CD4-positive, alpha-beta T cell treated with Interleukin-12 subunit alpha and Interleukin-12 subunit beta, for 1 hour (primary cell): ENCODE measurements at places on chromosomes 7 and 10.

- DNase-seq = no peak
Observed at GRCh38 chr10:98463976-98464754, 17.4 kb upstream of the HPS1 start.

DNA sequence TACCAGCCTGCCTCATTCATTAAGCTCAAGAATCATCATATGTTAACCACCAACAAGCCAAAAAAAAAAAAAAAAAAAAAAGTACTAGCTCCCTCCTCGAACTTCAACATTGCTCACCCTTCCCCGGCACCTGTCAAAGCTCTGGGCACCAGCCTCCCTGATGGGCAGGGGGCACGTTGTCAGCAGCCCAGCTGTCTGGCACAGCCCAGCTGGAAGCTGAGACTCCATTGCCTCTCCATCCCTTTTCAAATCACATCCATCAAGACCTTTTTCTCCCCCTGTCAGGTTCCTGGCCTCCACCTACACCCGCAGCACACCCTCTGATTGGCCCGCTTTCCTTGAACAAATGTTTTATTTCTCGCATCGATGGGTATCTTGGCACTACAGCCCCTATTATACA is 913.3 kb upstream of the AUTS2 start:
- DNase-seq = no peak

DNA sequence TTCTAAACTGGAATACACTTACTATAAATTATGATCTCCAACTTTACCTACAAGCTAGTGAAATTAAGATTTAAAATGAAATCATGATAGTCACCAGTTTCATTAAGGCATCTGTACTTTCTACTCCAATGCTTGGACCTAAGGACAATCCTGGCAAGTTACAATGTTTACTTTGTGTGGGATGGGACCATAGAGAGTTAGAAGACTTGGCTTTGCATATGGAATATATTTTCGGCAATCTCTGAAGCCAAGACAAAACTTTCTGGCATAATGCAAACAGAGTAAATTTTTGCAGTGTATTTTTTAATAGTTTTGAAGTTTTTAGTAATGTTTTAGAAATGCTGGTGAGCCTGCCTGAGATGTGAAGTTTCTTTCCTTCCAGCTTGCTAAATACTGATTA is 248.9 kb downstream of the ABCA13 start:
- DNase-seq = no peak

GRCh38 chr7:69162931-69163670 is 435.2 kb upstream of the AUTS2 start:
- no peak for DNase-seq

GRCh38 chr7:138167222-138167621 is 91.0 kb downstream of the AKR1D1 start:
- DNase-seq = no peak

DNA sequence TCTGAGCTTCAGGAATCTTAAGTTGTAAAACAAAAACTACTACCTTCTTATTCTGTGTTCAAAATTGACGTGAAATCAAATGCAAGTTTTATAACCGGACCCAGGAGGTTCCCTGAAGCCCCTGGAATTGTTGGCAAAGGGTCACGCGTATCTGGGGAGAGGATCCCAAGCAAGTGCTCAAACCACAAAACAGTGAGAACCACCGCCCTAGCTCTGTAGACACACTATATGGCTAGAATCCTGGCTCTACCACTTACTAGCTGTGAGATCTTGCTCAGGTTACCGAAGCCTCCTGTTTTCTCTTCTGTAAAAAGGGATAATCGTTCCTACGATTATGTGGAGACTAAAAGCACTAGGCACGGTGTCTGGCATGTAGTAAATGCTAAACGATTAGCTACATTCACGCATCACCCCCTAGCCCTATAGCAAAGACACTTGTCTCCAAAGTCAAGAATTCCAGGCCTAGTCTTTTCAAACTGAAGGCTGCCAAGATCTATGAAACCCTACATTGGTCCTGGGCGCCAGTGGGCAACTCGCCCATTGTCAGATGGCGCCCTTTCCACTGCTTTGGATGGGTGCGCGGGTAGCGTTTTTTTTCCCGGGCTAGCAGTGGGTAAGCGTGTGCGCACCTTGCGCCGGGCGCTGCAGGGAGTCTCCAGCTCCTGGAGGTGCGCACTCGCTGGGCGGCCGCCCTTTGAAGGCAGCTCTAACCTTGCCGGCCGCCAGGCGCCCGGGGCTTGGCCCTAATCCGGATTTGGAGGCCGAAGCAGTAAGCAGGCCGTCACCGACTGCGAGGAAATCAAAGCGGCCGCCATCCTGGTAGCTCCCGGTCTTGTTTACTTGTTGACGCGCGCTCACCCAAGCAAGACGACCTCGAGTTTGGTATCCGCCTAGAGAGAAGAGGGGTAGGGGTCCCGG is 11.6 kb upstream of the NKX2-3 start:
- no peak for DNase-seq

DNA sequence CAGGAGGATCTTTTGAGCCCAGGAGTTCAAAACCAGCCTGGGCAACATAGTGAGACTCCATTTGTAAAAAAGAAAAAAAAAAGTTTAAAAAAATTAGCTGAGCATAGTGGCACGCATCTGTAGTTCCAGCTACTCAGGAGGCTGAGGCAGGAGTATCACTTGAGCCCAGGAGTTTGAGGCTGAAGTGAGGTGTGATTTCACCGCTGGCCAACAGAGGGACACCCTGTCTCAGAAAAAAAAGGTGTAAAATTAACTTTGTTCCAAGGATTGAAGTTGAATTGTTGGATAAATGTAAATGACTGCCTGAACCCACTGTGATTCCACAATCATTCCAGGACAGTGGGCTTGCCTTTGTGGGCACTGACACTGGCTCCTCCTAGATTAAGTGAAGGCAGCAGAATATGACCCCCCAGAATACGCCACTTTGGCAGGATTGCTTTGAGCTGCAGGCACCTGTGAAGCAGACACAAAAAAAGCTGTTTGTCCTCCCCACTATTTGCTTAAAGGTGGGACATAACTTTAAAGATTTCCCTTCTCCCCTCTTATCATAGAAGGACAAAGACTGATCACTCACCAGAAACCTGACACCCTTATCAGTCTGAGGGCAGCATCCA is 57.2 kb upstream of the FOXI2 start:
- DNase-seq = no peak

- DNase-seq = no peak
Observed at GRCh38 chr10:79206300-79207095, 137.7 kb downstream of the ZMIZ1 start.

DNA sequence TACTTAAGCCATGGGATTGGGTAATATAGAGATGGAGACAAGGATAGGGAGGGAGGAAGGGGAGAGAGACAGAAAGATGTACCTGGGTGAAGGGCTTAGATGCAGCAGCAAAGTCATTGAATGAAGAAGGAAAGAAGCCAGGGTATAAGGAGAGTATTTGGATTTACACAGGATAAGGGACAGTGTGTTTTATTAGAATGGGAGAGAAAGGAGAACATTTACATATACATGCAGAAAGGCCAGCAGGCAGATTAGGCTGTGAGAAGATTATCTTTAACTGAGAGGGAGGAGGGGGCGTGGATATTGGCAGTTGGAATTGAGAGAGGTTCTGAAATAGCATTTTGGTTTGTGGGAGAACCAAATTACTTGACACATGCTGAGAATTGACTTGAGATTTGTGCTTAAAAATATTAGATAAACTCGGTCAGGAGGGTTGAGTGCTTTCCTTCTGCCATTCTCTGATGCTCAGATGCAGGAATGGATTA is 161.5 kb upstream of the ZNF804B start:
- DNase-seq = no peak

- no peak for DNase-seq
Observed at GRCh38 chr7:106064316-106064715, 47.8 kb downstream of the SYPL1 start.

DNA sequence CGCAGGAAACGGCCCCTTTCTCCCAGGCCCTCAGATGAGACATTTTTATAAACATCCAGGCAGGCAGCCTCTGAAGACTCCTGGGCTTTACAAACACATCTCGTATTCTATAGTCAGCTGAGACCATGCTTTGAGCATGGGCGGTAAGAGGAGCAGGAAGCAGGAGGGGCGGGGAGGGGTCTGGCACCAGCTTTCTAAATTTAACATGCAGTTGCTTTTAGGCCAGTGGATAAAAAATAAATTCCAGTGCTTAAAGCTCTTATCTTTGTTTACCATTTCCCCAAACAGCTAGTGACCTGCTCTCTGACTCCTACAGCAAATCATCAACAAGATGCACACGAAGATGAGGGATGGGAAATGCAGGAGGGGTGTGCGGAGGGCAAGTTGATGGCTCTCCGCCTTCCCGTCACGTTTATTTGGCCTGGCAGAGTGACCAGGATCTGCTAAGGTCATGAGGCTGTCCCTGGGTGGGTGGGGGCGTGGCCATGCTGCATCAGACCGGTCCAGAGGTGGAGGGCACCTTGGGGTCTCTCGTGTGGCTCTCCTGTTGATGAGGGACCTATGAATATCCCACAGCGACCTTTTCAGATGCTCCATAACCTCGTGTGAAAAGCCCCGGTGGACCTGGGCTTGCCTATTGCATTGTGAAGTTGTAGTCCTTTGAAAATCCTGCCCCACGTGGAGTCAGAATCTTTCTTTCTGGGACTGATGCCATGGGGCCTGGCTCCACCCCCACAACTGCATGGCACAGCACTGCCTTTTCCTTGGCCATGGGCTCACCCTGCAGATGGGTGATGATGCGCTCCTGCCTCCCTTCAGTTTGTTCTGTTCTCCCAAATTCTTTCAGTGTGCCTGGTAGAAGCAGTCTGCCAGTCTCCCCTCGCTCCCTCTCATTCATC is 67.5 kb downstream of the PARP12 start:
- DNase-seq = no peak

- no peak for DNase-seq
Observed at GRCh38 chr7:18370633-18371032, 124.9 kb upstream of the HDAC9 start.

DNA sequence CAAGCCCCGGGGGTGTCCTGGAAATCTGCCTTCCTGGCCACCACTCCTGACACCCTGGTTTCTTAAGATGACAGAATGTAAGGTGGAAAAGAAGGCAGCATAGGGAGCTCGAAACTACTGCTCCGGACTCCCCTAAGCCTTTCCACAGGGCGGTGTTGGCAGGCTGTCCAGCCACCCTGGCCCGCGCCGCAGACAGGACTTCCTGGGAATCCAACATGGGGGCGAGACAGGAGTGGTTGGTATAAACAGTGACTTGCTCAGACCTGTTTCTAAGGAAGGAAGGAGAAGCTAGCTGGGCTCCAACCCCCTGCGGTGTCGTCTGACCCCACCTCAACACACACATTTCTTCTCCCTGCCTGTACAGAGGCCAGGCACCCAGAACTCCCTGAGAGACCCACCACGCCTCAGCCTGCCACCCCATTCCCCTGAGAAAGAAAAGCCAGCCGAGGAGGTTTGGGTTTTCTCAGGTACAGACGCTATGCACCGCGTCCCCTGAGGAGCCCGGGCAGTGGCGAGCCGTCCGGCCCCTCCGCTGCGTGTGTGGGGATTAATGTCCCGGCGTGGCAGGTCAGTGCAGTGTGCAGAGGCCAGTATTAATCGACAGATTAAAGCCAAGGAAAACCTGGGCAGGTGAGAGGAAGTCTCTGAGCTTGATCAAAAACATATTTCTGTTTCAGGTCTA is 349.6 kb upstream of the MKI67 start:
- DNase-seq = no peak

- DNase-seq = peak; percentile 6
Observed at GRCh38 chr10:114767101-114767985, 54.2 kb upstream of the FHIP2A start.

DNA sequence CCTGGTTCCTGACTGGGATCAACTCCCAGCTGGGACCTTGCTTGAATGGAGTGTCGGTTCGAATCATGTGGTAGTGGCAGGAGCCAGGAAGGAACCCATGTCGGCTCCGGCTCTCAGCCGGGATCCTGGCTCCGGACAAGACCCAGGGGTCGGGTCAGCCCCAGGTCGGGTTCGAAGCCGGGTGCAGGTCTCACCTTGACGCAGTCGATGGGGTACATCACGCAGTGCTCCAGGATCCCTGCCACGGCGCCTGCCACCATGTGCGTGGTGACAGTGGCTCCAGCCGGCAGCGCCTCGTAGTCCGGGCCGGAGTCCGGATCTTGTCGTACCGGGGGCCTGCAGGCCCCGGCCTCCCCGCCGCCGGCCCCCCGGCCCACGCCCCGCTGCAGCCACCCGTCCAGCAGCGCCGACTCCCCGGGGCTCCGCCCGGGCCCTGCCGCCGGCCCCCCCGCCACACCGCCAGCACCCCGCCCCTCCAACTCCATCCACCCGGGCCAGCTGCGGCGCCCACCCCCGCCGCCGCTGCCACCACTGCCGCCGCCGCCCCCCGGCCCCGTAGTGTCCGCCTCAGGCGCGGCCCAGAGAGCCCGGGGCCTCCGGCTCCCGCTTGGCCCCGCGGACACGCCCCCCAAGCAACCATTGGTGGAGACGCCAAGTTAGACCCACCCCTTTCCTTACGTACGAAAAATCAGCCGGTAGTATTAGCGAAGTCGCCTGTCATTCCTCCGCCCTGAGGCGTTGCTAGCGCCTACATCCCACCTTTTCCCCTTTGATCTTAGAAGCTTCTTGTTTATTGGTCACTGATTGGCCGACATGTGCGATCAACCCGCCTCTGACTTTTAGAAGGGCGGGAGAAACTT is at the start of gene SLC25A28:
TSS of gene SLC25A28 (minus strand) at position 589 of the 860 bp plus-strand sequence. CDS start at position 485, 104 bp downstream.
- DNase-seq = peak; percentile 97

- peak; percentile 32 for DNase-seq
Observed at GRCh38 chr10:50275650-50276235, 24.4 kb upstream of the ASAH2 start.
